ENCODE measurements at places on chromosomes 5 and 9. TPM values are rescaled to one million over a fixed set of nuclear protein-coding genes. Genes with fewer than 3 reads are reported as not detected.

GRCh38 chr5:168093200-168093910, 198.1 kb upstream of the WWC1 start:
- DNase-seq: no peak

- no peak for DNase-seq
Observed at GRCh38 chr5:14166437-14166836, 23.3 kb downstream of the TRIO start.

Gene SHOC1
- 0.65 TPM for polyA plus RNA-seq

Gene GABRP
- 2.4 TPM for polyA plus RNA-seq
